Right lung (tissue), 10 donors: ENCODE measurements at places on chromosomes 6 and 20. TPM values are rescaled to one million over a fixed set of nuclear protein-coding genes. Genes with fewer than 3 reads are reported as not detected.

DNA sequence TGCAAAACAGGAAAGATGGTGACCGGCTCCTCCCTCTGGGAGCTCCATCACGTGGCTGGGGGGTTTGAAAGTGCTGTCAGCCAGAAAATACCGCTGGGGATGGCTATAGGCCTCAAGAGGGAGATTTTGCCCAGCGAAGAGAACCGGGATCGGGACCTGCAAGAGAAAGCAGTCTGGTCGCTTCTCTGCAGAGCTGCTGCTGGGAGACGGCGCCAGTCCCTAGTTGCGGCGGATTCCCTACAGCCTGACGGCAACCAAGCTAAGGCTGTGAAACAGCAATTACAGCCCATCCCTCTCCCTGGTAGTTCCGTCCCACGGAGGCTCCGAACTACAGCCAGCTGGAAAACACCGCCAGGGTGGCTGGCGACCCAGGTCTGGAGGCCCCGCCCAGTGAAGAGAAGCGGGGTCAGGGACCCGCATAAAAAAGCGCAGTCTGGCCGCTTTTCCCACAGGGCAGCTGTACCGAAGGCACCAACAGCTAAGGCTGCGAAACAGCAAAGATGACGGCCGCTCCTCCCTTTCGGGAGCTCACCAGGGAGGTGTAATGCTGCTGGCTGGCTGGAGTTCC lies 238.1 kb upstream of the IRAK1BP1 start:
- peak; percentile 4 for DNase-seq

DNA sequence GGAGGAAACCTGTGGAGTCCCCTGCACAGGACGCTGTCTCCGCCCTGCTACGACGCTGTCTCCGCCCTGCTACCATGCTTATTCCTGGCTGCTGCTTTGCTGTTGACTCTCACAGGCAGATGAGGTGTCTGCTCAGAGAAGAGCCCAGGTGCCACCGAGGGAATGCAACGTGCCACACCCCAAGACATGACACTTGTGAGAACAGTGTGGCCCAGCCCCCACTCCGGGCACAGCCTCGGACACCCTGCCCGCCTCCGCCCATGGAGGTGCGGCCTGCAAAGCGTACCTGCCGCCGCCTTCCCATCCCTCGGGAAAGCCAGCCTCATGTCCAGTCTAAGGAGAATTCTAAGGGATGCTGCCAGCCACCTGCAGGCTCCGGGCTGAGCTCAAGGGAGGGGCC lies 15.6 kb upstream of the MRGBP start:
- DNase-seq, result no peak

DNA sequence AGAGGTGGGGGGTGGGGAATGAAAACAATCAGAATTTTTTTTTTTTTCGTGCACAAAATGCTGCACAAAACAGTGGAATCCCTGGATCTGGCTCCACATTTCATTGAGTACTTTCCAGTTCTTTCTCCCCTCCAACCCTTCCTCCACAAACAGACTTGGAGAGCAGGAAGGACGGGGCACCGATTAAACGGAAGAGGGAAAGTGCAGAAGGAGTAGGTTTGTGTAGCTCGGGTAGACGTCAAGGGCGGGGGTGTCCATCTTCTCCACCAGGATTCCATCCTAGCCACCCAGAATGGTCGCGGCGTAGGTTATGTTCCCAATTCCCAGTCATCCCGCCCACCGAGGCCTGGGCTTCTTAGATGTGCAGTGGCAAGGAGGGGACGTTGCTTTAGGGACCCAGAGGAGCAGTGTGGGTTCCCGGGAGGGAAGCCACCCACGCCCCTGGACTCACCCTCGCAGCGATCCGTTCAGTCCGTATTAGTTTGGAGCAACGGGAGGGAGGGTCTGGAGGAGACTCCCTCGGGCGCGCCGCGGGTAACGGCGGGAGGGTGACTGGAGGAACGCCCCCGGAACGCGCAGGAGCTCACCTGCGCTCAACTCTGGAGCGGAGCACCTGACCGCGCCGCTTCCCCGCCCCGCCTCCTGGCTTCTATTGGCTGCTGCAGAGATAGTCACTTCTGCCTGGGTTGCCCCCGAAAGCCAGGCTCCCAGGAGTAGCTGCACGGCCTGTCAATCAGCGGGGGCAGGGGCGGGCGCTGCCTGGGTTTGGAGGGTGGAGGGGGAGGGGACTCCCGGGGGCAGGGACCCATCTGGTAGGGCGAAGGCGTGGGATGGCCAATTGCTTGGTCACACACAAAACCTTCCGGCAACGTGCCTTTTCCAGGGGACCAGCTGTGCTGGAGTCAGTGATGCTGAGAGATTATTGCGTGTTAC lies at the start of gene ENPP5:
TSS of gene ENPP5 (minus strand) at position 624 of the 933 bp plus-strand sequence. CDS start 2,718 bp downstream, outside the sequence.
- DNase-seq, result peak; percentile 72

DNA sequence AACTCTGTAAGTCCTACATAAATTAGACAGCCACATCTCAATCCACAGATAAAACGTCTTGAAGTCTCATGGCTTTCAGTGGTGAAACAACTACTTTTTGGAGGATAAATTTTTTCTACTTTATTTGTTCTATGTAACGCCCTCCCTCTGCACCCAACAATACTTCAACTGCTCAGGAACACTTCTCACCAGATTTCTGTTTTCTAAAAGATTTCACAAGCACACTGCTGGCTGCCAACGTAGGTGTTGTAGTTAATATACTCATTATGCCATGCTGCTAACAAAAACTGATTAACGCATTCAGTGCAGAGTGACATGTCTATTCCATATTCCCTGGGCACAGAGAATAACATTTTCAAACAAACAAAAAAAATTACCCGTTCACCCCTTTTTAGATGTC lies 10.2 kb downstream of the USP49 start:
- DNase-seq, result no peak

DNA sequence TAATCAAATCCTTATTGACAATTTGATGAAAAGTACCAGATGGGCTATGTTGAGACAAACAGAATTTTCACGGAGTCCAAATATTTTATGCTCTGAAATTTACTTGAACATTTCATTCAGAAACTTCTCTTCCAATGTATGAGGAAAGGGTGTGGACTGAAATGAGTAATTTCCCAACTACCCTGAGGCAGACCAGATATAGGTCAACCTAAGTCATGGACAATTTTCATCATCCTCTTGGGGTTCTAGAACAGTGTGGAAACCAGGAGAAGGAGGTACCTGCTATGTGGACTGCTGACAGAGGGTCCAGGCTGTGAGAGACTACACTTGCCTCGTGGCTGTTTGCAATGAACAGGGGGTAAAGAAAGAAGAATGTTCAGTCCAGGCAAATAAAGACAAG lies 323.0 kb downstream of the ESR1 start:
- DNase-seq, result no peak

GRCh38 chr20:47950124-47950912 lies 165.0 kb upstream of the SULF2 start:
- DNase-seq, result peak; percentile 27

GRCh38 chr20:6719369-6719721 lies 48.1 kb upstream of the BMP2 start:
- DNase-seq, result no peak

DNA sequence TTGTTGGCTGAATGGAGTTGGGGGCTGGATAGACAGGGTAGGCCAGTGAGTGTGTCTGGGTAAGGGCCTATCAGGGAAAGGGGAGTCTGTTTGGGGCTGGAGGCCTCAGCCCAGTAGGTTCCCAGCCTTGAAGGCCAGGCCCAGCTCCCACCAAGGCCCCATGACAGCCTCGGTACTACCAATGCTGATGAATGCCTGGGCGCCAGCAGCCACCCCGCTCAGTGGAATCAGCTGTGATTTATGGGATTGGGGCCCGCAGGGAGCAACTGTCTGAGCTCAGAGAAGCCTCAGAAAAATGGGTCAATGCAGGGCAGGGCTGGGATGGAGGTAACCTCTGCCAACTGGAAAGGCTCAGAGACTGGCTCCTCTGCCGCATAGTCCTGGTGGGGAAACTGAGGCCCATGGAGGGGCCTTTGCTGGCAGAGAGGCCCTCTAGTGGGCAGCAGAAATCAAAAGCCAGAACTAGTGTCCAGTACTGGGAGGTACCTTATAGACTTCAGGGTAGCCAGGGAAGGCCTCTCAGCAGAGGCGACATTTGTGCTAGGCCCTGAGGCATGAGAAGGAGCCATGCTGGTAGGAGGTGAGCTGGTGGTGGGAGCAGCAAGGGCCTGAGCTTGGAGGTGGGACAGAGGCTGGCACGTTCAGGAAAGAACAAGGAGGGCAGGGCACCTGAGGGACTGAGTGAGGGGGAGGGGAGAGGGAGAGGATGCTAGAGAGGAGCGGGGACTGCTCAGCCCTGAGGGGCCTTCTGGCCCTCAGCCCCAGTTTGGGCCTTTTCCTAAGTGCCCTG lies 36.4 kb downstream of the DLGAP4 start:
- DNase-seq, result no peak

GRCh38 chr6:154986787-154987235 lies 8.3 kb upstream of the TIAM2 start:
- DNase-seq, result no peak

DNA sequence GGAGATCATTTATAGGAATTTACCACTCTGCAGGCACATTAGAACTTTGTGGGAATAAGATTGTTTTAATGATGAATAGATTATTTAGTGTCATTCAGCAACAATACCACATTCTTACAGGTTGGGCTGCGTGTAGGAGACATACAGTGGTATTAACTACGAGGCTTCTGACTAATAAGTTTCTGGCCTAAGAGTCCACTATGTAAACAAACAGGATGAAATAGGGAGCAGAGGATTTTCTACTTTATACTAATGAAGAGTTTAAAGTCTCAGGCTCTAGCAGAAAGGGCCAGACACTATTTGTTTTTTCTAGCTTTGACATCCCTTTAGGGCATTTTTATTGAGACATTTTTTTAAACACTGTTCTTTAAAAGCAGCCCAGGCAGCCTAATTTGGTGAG lies 75.6 kb downstream of the SLC24A3 start:
- DNase-seq, result no peak

DNA sequence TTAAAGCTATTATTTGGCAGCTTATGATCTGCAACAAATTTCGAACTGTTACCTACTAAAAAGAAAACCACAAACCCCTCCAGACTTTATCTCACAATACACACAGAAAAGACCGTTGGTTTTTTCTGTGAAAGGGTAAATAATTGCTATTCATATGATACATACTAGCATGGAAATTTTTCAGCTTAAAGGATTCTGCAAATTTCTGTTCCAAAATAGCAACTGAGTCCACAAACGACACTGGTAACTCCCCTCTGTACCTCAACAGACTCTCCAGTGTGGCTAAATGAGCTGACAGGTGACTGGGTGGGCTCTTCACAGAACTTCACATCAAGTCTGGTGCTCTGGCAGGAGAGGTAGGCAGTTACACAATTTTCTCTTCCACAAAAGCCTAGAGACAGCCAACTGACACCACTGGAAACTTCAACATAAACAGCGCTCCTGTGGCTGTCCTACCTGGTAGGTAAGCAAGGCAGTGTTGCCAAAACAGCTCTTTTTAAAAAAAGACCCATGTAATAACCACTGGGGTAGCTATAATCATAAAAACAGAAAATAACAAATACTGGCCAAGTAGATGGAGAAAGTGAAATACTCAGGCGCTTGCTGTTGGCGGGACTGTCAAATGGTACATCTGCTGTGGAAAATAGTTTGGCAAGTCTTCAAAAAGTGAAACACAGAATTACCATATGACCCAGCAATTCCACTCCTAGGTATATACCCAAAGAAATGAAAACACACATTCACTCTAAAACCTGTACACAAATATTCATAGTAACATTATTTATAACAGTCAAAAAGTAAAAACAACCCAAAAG lies 37.8 kb downstream of the ELOVL5 start:
- no peak for DNase-seq

- DNase-seq, result no peak
Observed at GRCh38 chr6:56268266-56268665, 20.9 kb upstream of the COL21A1 start.

DNA sequence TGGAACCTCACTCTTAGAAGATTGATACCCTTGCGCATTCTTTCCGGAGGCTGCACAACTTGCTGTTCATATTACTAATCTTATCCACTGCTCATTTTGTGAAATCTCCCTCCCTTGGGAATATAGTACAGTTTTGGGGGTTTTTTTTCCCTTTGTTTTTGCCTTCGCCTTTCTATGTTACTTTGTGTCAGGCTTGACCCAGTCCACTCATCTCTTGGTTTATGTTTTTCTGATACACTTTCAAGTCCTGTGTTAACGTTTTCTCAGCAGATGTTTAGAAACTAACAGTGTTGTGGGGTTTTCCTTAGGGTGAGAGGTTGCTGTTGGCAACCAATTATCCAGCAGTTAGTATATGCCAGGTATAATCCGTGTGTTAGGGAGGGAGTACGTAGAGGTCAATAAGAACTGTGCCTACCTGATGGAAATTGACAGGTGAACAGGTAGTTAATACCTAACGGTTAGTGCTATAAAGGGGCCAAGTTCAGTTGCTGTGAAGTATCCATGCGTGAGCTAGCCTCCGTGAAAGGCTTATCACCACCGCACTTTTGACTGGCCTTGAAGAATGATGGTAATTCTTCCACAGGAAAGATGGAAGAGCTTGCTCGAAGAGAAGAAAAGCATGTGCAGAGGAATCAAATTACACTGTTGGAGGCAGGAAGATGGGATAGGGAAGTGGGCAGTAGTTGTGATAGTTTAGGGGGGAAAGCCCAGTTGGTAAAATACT lies 1.4 kb downstream of the NFYA start:
- DNase-seq, result peak; percentile 28

- no peak for DNase-seq
Observed at GRCh38 chr6:68443704-68444103, 191.4 kb upstream of the ADGRB3 start.

DNA sequence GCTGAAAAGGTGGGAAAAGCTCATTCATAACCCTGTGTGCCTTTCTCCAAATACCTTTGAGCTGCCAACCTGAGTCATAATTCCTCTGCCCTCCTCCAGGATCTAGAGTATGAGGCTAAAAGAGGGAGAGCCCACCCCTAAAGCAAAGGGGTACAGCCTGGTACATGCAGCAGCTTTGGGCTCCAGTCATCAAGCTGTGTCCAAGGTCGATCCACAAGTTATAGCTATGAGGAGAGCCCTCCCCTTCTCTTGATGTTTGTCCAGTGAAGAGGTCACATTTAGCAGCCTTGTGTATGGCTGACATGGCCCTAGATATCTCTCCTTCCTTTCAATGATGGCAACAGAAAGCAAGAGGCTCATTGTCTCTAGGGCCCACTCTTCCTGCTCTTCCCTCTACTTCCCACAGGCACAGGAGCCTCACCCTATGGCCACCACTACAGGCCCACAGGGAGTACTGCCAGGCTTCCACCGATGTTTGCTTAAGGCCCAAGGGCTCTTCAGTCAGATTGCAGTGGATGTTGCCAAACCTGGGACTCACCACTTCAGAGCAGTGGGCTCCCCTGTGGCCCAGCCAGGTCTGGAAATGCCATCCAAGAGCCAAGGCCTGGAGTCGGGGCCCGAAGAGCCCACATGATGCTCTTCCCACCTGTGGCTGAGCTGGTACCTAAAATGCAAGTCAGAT lies 176.8 kb downstream of the CD83 start:
- no peak for DNase-seq

RIPOR2 gene
- 4.6 TPM for polyA plus RNA-seq

CENPQ gene
- 21.1 TPM for polyA plus RNA-seq

NKX2-2 gene
- polyA plus RNA-seq, result 0.21 TPM

TMEM244 gene
- not detected for polyA plus RNA-seq

ENPP5 gene
- polyA plus RNA-seq, result 6.6 TPM

GSTA2 gene
- polyA plus RNA-seq, result 0.51 TPM

OPRM1 gene
- polyA plus RNA-seq, result 0.09 TPM

MEP1A gene
- not detected for polyA plus RNA-seq

PKIB gene
- polyA plus RNA-seq, result 2.7 TPM

SIGLEC1 gene
- polyA plus RNA-seq, result 2.7 TPM

CARMIL1 gene
- 31.0 TPM for polyA plus RNA-seq
